IPS DF 19.7 (cell line): ENCODE measurements at places on chromosomes 5 and 9.

GRCh38 chr5:91224456-91224855 is 158.7 kb downstream of the ARRDC3 start:
- no peak for DNase-seq

DNA sequence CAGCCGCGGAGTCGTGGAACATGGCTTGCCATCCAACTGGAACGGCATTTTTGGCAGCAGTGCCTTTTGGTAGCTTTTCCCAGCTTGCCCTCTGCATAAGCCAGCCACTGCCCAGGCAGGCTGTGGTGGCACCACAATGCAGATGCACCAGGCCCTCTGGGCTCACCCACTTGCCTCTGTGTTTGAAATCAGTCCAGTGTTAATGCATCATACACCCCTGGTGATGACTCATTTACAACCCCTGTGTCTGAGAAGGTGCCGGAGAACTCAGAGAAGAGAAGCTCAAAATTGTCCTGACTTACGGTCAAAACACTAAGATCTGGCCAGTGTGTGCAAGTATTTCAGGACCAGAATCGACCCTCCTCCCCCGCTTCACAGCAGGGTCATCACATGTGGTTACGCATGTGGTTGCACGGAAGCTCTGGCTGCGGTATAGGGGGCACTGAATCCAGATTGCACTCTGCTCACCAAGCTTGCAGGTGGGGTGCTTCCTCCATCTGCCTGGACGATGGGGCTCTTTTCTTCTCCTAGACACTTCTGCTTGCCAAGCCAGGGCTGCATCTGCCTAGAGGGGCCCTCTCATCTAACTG is 66.5 kb upstream of the SMIM15 start:
- no peak for DNase-seq

GRCh38 chr9:114513959-114514267 is 8.6 kb upstream of the WHRN start:
- no peak for DNase-seq

DNA sequence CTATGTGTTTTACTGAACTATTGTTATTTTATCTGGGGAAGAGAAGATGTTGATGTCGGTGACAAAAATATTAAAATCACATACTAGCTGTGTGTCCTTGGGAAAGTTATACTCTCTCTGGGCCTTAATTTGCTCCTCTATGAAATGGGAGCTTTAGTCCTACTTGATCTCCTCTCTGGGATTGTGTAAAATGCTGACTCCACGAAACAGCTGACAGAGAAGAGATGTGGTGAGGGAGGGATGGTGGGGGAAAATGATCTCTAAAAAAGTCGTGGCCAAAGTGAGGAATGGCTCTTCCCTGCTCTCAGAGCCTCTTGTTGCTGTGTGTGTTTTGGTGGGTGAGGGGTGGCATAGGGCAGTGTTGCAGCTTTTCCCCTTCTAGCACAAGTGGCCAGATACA is 173.7 kb downstream of the MELK start:
- DNase-seq, result no peak

DNA sequence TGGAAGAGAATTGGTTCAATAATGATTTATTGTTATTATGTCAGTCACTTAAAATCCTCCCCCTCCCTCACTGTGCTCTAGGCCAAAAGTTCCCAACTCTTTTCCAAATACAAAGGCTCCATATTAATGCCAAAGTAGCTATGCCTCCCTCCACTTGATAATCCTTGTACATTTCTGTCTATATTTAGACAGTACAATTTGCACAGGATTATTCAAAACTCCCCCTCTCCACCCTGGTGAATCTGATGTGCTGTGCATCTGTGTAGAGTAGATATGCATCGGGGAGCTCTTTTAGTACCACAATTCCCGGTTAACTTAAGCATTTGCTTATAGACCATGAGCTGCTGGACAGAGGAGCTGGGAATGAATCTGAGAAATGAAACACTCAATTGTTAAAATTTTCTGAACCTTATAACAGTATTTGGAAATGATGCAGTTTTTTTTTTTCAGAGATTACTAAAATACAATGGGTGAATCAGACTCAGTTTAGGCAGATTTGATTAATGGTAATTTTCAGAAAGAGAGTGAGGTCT is 27.6 kb downstream of the GLRA1 start:
- DNase-seq, result no peak
